ENCODE measurements at places on chromosomes 2 and 18. TPM values are rescaled to one million over a fixed set of nuclear protein-coding genes. Genes with fewer than 3 reads are reported as not detected.

DNA sequence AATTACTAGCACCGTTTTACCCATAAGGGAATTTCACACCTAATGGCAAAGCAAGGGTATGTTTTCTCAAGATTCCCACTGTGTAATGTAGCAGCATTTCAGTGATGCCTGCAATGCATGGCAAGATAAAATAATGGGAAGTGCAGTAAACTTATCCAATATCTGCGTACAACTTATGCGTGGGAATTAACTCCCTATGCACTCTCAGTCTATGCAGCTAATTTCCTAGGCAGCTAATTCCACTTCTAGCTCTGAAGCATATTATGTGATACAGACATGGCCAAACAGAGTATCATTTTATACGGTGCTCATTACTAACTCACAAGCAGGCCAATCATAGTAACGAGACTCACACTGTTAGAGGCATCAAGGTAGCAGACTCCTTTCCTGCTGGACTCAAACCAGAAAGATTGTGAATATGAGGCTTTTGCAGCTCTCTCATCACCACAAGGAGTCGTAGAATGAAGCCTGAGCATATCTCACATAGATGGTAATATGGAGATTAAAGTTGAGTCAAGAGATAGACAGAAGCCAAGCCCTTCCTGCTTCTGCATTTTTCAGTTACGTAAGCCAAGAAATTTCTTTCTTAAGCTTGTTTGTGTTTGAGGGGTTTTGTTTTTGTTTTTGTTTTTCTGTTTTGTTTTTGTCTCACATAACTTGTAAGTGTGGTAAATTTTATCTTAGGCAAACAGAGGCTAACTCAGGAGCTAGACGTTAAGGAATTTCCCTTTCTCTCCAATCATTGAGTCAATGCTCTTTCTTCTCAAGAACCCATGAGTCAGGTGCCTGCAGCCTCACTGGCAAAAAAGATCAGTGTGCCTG lies 34.8 kb upstream of the ITGAV start:
- no peak for DNase-seq

- DNase-seq = no peak
Observed at GRCh38 chr2:203756161-203756560, 49.7 kb downstream of the CD28 start.

The CDH2 gene
- polyA plus RNA-seq = 0.46 TPM

DNA sequence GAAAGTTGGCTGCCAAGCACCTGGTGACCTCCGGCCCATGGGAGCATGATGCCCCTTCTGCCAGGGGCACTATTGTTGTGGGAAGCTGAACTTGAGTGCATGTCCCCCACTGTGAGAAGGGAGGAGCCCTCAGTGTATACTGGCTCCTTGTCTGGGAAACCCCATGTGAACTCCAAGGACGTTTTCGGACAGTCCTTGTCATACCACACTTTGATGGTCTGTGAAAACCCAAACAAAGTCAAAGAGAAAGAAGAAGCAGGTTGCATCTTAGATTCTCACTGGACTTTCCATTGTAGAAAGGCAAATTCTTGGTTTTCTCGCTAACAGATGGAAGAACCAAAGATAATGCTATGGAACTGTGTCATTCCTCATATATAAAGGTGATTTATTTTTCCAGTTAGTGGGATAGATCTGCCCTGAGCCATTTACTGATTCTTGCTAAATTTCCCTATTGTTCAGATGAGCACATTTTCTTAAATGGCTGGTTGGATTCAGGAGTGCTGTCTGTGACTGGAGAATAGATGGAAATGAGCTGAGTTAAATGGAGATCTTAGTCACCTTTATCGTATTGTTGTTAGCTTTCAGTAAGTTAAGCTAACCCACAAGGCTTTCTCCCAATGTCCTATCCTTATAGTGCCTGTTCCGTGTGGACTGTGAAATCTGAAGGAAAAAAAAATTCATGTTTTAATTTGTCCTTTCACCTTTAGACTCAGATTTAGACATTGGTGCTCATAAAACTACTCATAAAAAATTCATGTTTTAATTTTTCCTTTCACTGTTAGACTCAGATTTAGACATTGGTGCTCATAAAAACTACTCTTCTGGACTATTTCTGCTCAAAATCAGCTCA lies 166.6 kb downstream of the ACTR3 start:
- DNase-seq = no peak

- no peak for DNase-seq
Observed at GRCh38 chr18:57110290-57110689, 36.6 kb upstream of the BOD1L2 start.

DNA sequence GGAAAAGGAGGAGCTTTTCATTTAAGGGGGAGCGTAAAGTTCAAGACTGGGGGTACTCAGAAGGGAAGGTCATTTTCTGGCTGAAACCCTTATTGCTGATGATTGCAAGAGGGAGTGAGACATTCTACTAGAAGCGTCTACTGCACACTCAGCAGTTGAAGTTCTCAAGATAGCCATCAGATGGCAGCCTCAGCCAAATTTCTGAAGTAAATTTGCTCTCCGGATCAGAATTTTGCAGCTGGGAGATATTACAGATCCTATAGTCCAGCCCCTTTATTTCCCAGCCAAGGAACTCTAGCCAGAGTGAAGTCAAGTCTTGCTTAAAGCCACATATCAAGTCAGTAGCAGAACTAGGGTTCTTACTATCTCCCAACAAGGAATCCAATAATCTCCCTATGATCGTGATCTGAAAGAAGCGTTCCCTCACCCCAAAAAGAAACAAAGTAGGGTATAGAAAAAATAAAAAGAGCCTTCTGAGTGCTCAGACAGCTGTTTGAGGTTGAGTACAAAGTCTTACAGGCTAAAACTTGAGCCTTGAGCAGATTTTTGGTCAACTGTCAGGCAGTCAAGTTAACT lies 24.0 kb downstream of the RAX start:
- DNase-seq = peak; percentile 21

The LYPD6 gene
- polyA plus RNA-seq = 2.4 TPM

The PGAP1 gene
- 7.1 TPM for polyA plus RNA-seq

The EDAR gene
- 0.27 TPM for polyA plus RNA-seq

The CDH20 gene
- not detected for polyA plus RNA-seq

DNA sequence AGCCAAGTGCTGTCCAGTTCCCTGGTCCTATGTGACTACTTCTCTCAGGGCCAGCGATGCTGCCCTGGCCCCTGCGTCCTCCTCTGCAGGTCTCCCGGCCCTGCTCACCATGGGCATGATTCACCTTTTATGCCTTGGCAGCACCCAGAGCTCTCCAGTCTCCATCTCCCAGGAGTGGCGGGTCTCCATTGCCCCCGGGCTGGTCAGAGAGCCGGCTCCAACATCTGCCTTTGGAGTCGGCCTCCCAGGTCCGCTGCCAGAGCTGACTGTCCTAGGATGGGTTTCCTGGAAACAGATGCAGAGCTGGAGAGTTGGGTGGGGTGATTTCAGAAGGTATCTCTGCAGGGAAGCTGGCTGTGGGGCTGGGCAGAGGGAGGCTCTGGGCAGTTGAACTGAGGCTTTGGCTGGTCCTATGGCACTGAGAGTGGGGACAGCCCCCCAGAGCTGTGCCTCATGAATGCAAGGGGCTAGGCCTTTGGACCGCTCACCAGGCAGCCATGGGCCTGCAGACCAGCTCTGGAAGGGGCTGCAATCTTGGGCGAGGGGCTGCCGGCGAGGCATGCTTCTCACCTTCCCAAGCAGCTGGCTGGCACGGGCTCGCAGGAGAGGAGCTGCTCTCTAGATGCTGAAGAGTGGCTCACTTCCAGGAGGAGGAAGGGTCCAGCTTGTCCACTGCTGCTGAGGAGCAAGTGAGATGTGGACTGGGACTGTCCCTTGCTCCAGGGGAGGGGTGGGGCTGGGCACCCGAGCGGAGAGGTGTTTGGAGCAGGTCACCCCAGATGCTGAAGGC lies 59.8 kb upstream of the HS6ST1 start:
- no peak for DNase-seq

The RIT2 gene
- polyA plus RNA-seq = not detected

The ANKRD23 gene
- polyA plus RNA-seq = 1.4 TPM

GRCh38 chr18:53056064-53056463 lies 716.1 kb downstream of the DCC start:
- DNase-seq = no peak

DNA sequence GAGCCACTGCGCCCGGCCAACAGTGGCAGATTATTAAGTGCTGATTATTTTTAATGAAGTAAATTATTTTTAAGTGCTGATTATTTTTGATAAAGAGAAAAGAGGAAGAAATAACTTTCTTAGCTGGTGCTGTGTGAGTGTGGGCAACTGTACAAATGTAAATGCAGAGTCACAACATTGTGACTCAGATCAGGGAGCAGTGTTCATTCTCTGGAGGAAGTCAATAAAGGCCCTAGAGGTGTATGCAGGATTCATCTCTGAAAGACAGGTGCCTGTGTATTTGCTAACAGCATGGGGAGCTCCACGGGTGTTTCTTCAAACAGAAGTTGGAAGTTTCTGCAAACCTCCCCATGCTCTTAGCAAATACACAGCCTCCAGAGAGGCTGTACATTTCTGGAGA lies 6.2 kb downstream of the KRTCAP3 start:
- DNase-seq = no peak

GRCh38 chr18:24964216-24964615 lies 387.8 kb downstream of the ZNF521 start:
- DNase-seq = no peak

The ANKRD30BL gene
- polyA plus RNA-seq = not detected

The RBKS gene
- 1.8 TPM for polyA plus RNA-seq

- no peak for DNase-seq
Observed at GRCh38 chr2:86211796-86212188, 12.5 kb downstream of the MRPL35 start.

GRCh38 chr2:44135296-44135695 lies 33.4 kb upstream of the PPM1B start:
- no peak for DNase-seq

DNA sequence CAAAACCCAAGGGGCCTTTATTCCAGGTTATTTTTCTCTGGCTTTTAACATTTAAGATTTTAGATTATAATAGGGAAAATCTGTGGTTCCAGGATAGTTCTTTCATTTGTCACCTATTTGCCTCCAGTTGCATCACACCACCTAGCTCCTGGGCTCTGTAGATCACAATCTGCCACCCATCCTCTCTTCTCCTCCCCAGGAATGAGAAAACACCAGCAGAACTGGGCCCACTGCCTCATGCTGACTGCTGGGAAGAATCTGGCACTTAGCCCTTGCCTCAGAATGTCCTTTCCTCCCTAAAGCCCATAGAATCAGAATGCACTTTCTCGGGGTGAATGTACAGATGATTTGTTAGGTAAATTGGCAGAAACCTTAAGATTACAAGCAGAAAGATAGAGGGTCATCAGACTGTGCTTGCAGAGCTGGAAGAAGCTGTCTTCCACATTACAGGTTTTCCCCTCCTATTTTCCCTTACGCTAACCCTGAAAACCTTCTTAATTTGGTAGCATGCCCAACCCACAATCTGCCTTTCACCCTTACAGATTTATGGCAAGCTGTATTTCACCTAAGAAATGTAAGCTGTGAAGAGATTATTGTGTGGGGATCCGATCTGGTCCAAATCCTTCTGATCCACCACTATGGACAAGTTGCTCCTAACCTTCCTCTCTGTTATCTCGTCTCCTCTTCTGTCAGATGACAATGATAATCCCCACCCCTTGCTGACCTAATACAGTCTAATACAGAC lies 72.6 kb downstream of the LRRC30 start:
- no peak for DNase-seq

GRCh38 chr2:58052978-58053377 lies 6.4 kb downstream of the VRK2 start:
- DNase-seq = no peak

The INHA gene
- polyA plus RNA-seq = 0.79 TPM

- no peak for DNase-seq
Observed at GRCh38 chr2:204791230-204791629, 246.0 kb downstream of the PARD3B start.

DNA sequence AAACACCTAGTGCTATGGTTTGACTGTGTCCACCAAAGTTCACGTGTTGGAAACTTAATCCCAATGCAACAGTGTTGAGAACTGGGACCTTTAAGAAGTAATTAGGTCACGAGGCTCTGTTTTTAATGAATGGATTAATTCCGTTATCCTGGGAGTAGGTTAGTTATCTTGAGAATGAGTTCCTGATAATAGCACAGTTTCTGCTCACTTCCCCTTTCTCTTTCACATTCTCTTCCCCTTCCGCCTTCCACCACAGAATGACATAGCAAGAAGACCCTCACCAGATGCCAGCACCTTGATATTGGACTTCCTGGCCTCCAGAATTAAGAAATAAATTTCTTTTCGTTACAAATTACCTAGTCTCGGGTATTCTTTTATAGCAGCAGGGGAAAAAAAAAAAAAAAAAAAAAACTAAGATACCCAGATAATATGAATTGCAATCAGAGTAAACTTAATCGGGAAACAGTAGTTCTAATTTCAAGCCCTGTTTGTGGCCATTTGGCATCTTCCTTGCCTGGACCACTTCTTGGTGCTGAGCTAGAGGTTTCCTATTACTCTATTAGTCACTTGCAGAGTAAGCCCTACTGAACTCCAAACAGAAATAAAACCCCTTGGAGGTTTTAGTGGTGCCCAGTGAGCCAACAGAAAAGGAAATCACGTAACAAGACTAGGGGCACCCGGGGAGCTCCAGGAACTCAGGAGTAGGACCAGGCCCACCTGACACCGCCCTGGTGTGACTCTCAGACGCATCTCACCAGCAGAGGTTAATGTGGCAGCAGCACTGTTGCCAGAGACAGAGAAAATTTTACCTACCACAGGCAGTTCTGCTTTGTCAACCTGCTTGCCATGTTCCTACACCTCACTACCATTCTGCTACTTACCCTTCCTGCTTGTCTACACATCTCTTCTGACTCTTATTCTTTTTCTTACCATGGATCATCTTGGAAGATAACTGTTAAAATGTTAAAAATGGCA lies 147.6 kb upstream of the CAB39 start:
- DNase-seq = no peak

GRCh38 chr2:66457545-66457944 lies 22.6 kb downstream of the MEIS1 start:
- DNase-seq = no peak

The ST8SIA5 gene
- 0.10 TPM for polyA plus RNA-seq

The ZNF385B gene
- polyA plus RNA-seq = 0.05 TPM

The RNF125 gene
- 3.2 TPM for polyA plus RNA-seq

DNA sequence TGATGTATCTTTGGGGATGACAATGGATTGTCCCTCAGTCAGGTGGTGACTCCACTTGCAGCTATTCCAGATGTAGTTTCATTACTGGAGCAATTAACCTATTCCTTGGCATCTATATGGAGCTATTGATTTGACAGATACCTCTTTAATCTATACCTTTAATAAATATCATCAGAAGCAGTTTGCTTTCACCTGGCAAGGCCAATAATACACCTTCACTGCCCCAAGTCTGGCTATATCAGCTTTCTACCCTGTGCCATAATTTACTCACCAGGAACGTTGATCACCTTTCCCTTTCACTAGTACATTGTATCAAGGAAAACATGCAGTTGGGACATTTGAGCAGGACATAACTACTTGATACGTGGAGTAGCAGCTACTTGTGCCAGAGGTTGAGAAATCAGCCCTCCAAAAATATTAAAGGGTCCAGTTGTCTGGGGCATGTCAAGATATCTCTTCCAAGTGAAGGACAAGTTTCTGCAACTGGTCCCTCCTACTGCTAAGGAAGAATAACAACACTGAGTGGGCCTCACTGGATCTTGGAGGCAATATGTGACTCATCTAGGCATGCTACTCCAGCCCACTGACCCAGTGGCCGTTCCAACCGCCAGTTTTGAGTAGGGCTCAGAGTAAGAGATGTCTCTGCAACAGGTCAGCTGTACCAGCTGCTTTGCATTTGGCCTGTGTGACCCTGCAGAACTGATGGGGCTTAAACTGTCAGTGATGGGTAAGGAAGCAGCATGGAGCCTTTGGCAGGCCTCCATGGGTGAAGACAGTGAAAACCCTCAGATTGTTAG lies 67.0 kb downstream of the PSMG2 start:
- no peak for DNase-seq

The MEX3C gene
- polyA plus RNA-seq = 73.9 TPM

All from keratinocyte (primary cell).